ENCODE measurements at places on chromosomes 4 and X. TPM values are rescaled to one million over a fixed set of nuclear protein-coding genes. Genes with fewer than 3 reads are reported as not detected.

Gene ZNF157
- total RNA-seq = not detected

Gene RGN
- not detected for total RNA-seq

Gene ZFP42
- not detected for total RNA-seq

Gene MID1IP1
- total RNA-seq = 38.2 TPM

Gene CT45A10
- total RNA-seq = not detected

Gene CYBB
- 0.10 TPM for total RNA-seq

Gene JADE3
- 12.2 TPM for total RNA-seq

Gene NCAPG
- 28.9 TPM for total RNA-seq

Gene PASD1
- total RNA-seq = not detected

Gene GABRG1
- not detected for total RNA-seq

Gene BMP2K
- 11.9 TPM for total RNA-seq

Gene ZNF711
- total RNA-seq = 1.1 TPM

Gene TMPRSS11F
- not detected for total RNA-seq

Gene GRID2
- total RNA-seq = not detected

Gene SMIM20
- total RNA-seq = 25.9 TPM

Gene MCUB
- 24.0 TPM for total RNA-seq

Gene GAB3
- total RNA-seq = 0.55 TPM

Gene GYPE
- total RNA-seq = not detected

Gene BEX1
- not detected for total RNA-seq

Gene ADH1C
- not detected for total RNA-seq

Gene TBC1D14
- 29.0 TPM for total RNA-seq

Gene GATA1
- total RNA-seq = not detected

Gene RASL11B
- 0.07 TPM for total RNA-seq

Gene REPS2
- total RNA-seq = 0.32 TPM

Gene RXFP1
- total RNA-seq = not detected

Gene PRDM8
- 0.70 TPM for total RNA-seq

Gene MTNR1A
- total RNA-seq = 0.64 TPM

Gene MXRA5
- not detected for total RNA-seq

Gene LONRF3
- total RNA-seq = 3.5 TPM

Gene BTC
- 1.3 TPM for total RNA-seq

Gene PABPC1L2B
- not detected for total RNA-seq
